ENCODE measurements at places on chromosomes 4 and X.

DNA sequence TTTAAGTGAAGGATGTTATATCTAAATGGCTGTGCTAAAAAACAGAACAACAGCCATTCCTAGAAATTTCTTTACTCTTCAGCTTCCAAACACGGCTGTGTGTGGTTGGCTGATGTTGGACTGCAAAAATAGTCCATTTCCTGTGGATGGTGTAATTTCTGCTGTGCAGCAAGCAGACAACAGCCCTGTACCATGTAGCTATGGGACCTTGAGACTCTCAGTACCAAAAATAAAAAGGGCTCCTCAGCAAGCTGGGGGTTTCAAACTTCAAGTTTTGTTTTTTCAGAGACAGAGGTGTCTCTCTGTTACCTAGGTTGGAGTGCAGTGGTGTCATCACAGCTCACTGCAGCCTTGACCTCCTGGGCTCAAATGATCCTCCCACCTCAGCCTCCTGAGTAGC is 18.1 kb downstream of the CD40LG start:
- DNase-seq = no peak

DNA sequence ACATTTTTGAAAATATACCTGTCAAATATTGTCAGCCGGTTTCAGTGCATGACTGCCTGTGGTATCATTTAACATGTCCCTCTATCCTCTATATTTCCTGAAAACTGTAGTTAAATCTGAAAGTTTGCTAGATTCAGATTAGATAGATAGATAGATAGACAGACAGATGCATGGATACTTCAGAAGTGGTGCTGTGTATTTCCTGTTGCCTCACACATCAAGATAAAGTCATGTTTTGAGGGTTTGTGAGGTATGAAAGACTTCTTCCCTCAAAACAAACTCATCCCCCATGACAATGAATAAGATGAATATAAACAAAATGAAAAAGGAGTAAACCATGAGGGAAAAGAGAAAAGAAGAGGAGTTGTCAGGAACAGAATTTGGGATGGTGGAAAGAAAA is 6.0 kb upstream of the BST1 start:
- no peak for DNase-seq

DNA sequence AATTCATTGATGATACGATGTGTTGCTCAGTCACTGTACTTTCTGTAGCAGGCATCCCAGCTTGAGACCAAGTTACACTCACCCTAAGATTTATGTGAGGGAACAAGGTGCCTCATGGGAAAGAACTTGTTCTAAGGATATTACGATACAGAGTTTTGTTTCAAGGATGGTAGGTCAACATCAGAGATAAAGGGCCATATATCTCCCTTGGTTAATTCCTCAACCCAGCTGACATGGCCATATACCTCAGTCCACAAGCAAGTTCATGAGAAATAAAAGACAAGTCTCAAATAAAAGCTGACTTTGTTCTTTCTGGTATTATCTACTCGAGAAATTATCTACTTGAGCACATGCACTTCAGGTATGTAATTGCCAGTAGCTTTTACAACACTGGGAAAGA is 1535.9 kb upstream of the IGFBP7 start:
- DNase-seq = no peak

DNA sequence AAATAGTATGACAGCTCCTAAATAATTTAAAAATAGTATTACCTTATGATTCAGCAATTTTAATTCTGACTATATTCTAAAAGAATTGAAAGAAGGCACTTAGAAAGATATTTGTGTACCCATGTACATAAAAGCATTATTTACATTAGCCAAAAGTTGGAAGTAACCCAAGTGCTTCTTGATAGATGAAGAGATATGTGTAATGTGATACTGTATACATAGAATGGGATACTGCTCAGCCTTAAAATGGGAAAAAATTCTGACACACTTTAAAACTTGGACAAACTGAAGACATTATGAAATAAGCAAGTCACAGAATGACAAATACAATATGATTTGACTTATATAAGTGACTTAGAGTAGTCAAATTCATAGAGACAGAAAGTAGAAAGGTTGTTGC is 112.2 kb downstream of the IDS start:
- DNase-seq = no peak

- no peak for DNase-seq
Measured at GRCh38 chr4:76984788-76985211, 35.2 kb downstream of the SEPTIN11 start.

DNA sequence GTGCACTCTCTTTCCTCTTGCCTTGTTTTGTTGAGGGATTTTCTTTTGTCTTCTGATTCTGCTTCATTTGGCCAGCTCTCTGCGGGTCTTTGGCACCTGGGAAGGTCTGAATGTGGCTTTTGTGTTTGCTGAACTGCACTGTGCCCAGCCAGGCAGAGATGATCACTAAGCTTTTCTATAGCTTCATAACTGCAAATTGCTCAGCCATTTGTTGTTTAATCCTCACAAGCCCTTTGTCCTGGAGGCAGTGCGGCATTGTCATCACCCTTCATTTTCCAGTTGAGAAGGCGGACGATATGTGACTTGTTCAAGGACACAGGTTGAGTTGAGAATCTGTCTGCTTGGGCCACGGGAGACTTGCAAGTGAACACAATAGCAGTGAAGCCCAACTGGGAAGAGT is 46.0 kb upstream of the SFRP2 start:
- DNase-seq = no peak

GRCh38 chr4:95107635-95108034 is 349.9 kb downstream of the BMPR1B start:
- no peak for DNase-seq

- DNase-seq = peak; percentile 23
Measured at GRCh38 chr4:128812442-128813235, 3.1 kb downstream of the JADE1 start.

DNA sequence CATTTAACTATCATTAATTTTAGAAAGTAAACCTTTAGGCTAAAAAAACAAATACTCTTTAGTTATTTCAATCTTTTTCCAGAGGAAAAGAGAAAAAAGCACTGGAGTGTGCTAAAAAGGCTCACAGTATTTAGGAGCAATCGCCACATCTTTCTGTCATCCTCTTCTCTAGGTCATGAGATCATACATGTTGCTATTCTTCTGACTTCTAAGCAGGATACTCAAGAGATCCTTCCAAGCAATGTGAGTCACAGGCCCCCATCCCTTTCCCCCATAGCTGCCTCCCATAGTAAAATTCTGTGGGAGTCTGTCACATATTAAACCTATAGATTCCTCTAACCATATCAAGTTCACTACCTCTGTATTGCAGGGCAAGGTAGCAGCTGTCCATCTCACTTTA is 7.7 kb downstream of the EDNRA start:
- no peak for DNase-seq

- no peak for DNase-seq
Measured at GRCh38 chr4:88841635-88842034, 144.0 kb upstream of the NAP1L5 start.

- DNase-seq = no peak
Measured at GRCh38 chr4:53267026-53267425, 98.8 kb downstream of the SCFD2 start.

Data from stimulated activated CD4-positive, alpha-beta T cell treated with anti-CD3 and anti-CD28 coated beads, Interleukin-1b, Interleukin-23, amount 100 ng/mL, for 24 hours (primary cell).